ENCODE measurements at places on chromosomes 16 and 17.

DNA sequence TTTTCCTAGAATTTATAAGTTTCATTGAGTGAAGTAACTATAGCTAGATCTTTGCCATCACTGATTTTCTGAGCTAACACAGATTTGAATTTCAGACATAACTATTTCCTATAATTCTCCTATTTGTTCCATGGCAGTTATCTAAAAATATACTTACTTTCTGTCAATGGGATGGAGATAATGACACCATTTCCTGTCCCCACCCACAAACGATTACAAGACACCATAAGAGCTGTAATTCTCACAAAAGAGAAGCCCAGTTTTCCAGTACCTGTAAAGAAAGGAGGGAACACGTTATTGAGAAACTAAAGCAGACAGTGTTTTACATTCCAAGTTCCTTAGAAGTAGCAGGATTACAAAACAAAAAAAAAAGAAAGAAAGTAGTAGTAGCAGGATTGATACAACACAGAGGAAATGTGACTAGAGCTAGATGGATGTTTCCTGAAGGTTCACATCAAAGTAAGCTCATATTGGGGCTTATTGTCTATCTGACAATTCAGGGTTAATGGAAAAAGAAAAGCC, 110.9 kb upstream of the TOB1 start:
- no peak for DNase-seq

- no peak for DNase-seq
These were observed 36.4 kb downstream of the AKAP1 start for GRCh38 chr17:57121308-57122042.

DNA sequence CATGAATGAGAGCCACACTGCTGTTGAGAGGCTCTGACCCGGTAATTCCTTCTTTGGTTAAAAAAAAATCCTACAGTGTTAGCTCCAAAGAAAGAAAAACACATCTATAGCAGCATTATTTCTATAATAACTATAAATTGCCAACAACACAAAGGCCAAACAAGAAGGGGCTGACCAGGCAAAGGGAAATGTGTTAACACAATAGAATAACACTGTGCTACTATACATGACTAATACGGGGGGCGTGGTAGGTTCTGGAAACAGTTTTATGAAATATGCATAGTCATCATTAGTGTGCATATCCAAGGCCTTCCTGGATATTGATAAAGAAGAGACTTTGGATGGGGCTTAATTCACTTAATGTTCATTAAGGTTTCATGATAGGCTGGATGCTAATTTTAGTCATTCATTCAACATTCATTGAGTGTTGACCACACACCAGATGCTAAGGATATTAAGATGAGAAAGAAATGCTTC, 50.0 kb upstream of the CCL1 start:
- DNase-seq = no peak

GRCh38 chr16:79600638-79601091, at the start of gene MAF:
MAF (minus strand) TSS chr16:79600737; CDS start chr16:79599902, 835 bp downstream.
- peak; percentile 81 for DNase-seq

DNA sequence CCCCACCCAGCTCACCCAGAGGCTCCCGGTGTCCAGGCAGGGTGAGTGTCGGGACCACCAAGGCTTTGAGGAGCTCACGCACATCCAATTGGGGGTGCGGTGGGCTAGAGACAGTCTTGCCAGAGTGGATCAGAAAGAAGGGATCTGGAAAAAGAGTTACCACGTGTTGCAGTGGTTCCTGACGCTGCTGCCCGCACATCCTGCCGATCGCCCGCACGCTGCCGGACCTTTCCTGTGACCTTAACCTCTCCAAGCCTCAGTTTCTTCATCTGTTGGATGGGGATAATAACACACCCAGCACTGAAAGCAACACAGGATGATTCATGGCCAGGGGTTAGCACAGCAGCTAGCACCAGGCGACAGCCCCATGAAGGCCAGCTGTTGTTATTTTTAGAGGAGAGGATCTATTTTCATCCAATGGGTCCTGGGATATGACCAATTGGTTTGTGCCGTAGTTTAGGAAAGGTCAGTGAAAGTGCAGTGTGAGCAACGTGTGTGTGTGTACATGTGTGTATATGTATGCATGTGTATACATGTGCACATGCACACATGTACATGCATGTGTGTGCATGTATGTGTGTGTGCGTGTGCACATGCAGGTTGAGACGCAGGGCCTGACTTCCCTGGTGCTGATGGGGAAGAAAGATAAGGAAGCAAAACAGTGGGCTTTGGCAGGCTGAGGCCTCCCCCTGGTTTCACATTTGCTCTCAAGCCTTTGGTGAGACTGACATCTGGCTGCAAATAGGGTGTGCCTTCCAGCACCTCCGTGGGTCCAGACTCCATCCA, 2.5 kb downstream of the ITGAX start:
- DNase-seq = no peak

DNA sequence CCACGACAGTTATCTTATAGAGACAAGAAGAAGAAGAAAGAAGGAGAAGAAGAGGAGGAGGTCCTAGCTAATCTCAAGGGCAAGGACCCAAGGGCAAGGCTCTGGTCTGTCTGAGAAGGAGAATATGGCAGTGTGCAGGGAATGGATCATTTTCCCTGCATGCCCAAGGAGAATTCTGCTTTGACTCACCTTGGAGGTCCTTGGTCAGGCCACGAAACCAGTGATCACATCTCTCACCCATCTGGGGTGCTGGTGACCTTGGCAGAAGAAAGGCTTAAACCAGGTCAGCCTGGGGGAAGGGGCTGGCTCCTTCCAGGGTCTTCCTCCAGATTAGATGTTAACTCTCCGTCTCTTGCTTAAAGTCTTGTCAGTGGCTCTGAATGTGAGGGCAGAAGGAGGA, 1.6 kb upstream of the FMNL1 start:
- no peak for DNase-seq

DNA sequence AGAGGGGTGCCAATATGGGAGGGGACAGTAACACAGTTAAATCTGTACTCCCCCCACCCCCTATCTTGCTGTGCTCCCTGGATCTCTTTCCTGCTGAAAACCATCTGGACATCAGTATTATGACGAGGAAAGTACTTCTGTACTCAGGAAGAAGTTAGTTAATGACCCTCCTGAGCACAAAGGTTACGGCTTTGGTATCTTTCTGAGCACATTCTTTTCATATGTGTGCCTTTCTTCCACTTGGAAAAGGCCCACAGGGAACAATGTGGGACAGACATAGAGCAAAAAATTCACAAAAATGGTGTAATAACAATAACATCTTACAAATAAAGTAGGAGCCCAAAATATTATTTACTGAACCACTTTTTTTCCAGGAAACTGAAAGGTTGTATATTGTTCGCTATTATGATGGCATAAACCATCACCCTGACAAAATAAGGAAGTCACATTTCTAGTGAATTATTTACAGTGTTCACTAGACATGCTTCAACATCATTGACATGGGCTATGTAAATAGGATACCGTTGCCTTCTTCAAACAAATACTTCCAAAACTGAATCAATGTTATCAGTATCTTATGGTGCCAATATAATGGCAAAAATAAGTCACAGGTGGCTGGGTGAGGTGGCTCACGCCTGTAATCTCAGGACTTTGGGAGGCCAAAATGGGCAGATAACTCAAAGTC, 5.5 kb downstream of the WIPI1 start:
- DNase-seq = no peak

- no peak for DNase-seq
These were observed 122.2 kb downstream of the IRX5 start for GRCh38 chr16:55052741-55053415.

- no peak for DNase-seq
These were observed 45.0 kb upstream of the ZNF423 start for GRCh38 chr16:49900875-49901274.

- DNase-seq = no peak
These were observed 388 bp downstream of the OXLD1 start for GRCh38 chr17:81666092-81666341.
